Activated T-cell treated with anti-CD3 and anti-CD28 coated beads for 1 hour (primary cell): ENCODE measurements at places on chromosomes 3 and 15.

- DNase-seq: no peak
Measured at GRCh38 chr15:95492388-95493070, 838.0 kb upstream of the NR2F2 start.

DNA sequence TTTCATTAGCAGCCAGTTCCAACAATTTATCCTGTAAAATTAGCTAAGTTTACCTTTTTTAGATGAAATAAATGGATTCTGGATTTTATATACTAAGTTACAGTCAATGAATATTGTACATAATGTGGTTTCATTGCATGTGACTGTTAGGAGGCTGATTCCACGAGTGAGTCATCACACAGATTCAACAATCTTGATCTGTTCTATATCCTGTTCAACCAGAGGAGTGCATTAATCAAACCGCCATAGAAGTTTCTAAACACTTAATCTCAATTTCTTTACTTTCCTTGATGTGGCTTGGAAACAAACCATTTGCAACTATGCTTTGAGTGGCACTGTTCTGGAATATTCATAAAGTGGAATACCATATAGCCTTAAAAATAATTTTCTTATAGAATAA, 15.3 kb downstream of the DNAJC13 start:
- no peak for DNase-seq

DNA sequence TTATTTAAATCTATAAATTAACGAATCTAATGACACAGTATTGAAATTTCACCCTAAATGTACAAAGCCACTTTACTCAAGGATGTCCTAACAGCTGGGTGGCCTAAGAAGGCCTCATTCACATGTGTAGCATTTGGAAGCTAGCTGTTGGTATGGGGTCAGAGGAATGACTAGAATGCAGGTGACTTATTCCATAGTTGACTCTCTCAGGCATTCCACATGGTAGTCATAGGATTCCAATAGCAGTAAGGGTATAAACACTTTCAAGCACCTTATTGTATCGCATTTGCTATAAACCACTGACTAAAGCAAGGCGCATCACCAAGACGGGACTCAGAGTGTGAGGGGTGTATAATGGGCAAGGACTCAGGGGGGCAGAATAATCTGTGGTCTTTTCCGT, 294.8 kb upstream of the EPHA3 start:
- no peak for DNase-seq

DNA sequence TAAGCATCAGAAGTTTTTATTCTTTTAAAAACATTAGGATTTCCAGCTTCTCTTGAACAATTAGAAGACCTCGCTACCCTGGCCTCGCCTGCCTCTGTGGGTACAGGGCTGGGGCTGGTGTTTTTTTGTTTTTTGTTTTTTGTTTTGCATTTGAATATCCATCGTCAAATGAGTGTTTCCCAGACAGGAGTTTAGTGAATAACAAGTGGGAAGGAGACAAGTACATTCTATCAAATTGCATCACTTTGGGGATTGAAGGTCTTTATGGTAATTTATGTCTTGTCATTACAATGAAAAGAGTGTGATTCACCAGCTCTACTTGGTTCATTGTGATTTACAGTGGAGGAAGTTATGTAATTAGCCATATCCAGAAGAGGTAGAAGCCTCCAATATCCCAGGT, 161.1 kb upstream of the UBE2E1 start:
- DNase-seq: no peak

GRCh38 chr15:75517233-75517632, 61.9 kb downstream of the PTPN9 start:
- no peak for DNase-seq

GRCh38 chr3:132083583-132084279, 48.9 kb upstream of the CPNE4 start:
- no peak for DNase-seq

DNA sequence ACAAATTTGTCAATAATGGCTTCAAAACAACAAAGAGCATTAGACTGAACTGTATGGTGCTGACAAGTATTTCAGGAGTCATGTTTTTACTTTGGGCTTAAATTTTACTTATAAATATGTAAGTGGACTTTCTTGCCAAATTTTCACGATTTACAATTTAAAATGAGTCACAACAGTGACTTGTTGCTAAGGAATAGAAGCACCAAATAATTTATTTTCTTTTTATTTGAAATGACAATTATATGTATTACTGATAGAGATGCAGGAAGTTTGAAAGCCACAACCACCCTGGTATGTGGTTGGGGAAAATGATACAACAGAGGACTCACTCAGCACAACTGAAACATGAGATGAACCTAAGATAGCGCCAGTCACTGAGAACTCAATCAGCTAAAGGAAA, 90.3 kb downstream of the FMN1 start:
- DNase-seq: no peak
